ENCODE measurements at places on chromosomes 1 and 21. TPM values are rescaled to one million over a fixed set of nuclear protein-coding genes. Genes with fewer than 3 reads are reported as not detected.

MUL1 gene
- total RNA-seq = 42.1 TPM

ANKRD65 gene
- total RNA-seq = 2.0 TPM

TLR5 gene
- 6.0 TPM for total RNA-seq

PTGFR gene
- 1.8 TPM for total RNA-seq

ATAD3C gene
- total RNA-seq = 21.3 TPM

ZNHIT6 gene
- 14.6 TPM for total RNA-seq

ATP1A4 gene
- not detected for total RNA-seq

PRAMEF5 gene
- not detected for total RNA-seq

All from thyroid gland (tissue), 4 donors.